Omental fat pad (tissue), 4 donors: ENCODE measurements at places on chromosomes 12 and 14. TPM values are rescaled to one million over a fixed set of nuclear protein-coding genes. Genes with fewer than 3 reads are reported as not detected.

The C12orf50 gene
- not detected for total RNA-seq

The CLEC2A gene
- not detected for total RNA-seq

The PRMT5 gene
- 50.9 TPM for total RNA-seq

The TMBIM4 gene
- 231 TPM for total RNA-seq

The CEBPE gene
- total RNA-seq: 2.7 TPM

The CKAP4 gene
- 32.6 TPM for total RNA-seq

The HVCN1 gene
- total RNA-seq: 12.2 TPM

The MANSC4 gene
- not detected for total RNA-seq

The ABCD2 gene
- total RNA-seq: 11.6 TPM

The VWF gene
- total RNA-seq: 415 TPM

The MYO1A gene
- total RNA-seq: 0.25 TPM

The NTF3 gene
- total RNA-seq: not detected

The WSB2 gene
- total RNA-seq: 87.8 TPM

The CEP170B gene
- total RNA-seq: 15.9 TPM

The MIP gene
- not detected for total RNA-seq

The JPH4 gene
- total RNA-seq: 0.56 TPM

The KLHL33 gene
- 2.0 TPM for total RNA-seq

The PRIMA1 gene
- 2.3 TPM for total RNA-seq

The CCDC198 gene
- not detected for total RNA-seq

The ATP2B1 gene
- 97.7 TPM for total RNA-seq

The GNB3 gene
- not detected for total RNA-seq

The TRHDE gene
- total RNA-seq: 16.2 TPM

The TBX3 gene
- 14.0 TPM for total RNA-seq

The SERPINA3 gene
- 209 TPM for total RNA-seq

The DIO3 gene
- total RNA-seq: 4.3 TPM

The KLRC4 gene
- total RNA-seq: not detected

The BEGAIN gene
- total RNA-seq: 2.0 TPM

The TAS2R30 gene
- 8.6 TPM for total RNA-seq

The DIABLO gene
- 40.7 TPM for total RNA-seq

The SYNDIG1L gene
- 0.48 TPM for total RNA-seq

The DCP1B gene
- total RNA-seq: 7.9 TPM

The DIO2 gene
- total RNA-seq: 1.3 TPM

The YARS2 gene
- total RNA-seq: 21.7 TPM

The MTERF2 gene
- total RNA-seq: 17.5 TPM

The ARHGDIB gene
- total RNA-seq: 185 TPM

The LRRC23 gene
- 12.1 TPM for total RNA-seq

The NAV3 gene
- total RNA-seq: 12.5 TPM

The PCED1B gene
- 5.6 TPM for total RNA-seq

The KRT78 gene
- total RNA-seq: not detected

The CATSPERB gene
- total RNA-seq: 11.5 TPM

The EXOC3L4 gene
- 5.2 TPM for total RNA-seq

The OR4E1 gene
- not detected for total RNA-seq

The MMP19 gene
- total RNA-seq: 283 TPM

The ZNF410 gene
- total RNA-seq: 40.2 TPM

The PTCSC3 gene
- total RNA-seq: not detected

The PTPRQ gene
- 0.47 TPM for total RNA-seq

The LRFN5 gene
- total RNA-seq: 2.4 TPM

The GPR137C gene
- total RNA-seq: 0.25 TPM

The CDK4 gene
- total RNA-seq: 82.2 TPM

The TOMM20L gene
- total RNA-seq: not detected

The STXBP6 gene
- 4.4 TPM for total RNA-seq

The TAS2R42 gene
- not detected for total RNA-seq

The EMC9 gene
- total RNA-seq: 7.1 TPM

The DNAI7 gene
- total RNA-seq: 0.47 TPM

The GUCY2C gene
- total RNA-seq: not detected

The TSPAN11 gene
- 1.4 TPM for total RNA-seq

The SYNE2 gene
- total RNA-seq: 162 TPM

The RPS29 gene
- 8,396 TPM for total RNA-seq

The LTBR gene
- total RNA-seq: 149 TPM
